ENCODE measurements at places on chromosomes 12 and 14.

DNA sequence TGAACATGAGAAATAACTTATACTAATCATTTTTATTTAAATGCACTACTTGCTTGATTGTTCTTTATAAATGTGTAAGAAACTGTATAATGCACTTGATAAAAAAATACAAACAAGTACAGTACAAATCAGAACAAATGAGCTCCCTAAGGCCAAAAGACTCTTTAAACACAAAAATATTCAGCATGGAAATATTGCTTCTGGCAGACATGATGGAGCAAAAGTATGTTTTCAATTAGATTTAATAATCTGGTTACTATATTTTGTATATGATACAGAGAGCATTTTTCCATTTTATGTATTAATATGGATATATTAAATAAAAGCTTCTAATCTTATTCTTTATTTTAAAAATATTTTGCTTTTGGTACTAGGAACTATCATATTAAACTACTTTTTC lies 800.2 kb upstream of the LRFN5 start:
- DNase-seq, result no peak

DNA sequence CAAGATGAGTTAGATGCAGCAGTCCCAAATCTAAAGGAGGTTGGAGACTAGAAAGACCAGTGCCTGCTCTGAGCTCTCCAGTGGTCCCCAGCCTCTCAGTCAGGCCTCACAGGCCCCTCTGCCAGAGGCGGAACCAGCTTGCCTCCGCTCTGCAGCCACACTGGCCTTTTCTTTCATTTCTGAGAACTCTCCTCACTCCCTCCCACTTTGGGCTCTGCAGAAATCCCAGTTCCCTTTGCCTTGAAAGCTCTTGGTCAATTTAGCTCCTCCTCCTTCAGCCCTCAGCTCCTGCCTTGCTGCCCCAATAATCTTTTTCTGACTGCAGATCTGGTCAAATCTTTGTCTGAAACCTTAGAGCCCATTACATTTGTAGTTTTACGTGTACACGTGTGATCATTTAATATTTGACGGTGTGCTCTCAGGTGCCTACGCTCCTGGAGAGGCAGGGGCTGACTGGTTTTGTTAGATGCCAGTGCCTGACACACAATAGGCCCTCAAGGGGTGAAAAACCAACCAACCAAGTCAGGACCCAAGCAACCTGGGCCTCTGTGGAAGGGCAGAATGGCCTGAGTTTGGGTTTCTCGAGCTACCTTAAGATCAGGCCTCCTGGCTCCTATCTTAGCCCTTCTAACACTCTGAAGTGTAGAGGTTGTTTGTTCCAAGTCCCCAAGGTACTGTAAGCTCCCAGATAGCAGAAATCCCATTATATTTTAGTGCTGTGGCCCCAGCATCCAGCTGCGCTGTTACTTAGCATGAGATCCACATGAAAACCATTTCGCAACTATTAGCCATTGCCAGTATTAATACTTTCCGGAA lies 1.1 kb upstream of the NUDT4 start:
- DNase-seq, result peak; percentile 71

DNA sequence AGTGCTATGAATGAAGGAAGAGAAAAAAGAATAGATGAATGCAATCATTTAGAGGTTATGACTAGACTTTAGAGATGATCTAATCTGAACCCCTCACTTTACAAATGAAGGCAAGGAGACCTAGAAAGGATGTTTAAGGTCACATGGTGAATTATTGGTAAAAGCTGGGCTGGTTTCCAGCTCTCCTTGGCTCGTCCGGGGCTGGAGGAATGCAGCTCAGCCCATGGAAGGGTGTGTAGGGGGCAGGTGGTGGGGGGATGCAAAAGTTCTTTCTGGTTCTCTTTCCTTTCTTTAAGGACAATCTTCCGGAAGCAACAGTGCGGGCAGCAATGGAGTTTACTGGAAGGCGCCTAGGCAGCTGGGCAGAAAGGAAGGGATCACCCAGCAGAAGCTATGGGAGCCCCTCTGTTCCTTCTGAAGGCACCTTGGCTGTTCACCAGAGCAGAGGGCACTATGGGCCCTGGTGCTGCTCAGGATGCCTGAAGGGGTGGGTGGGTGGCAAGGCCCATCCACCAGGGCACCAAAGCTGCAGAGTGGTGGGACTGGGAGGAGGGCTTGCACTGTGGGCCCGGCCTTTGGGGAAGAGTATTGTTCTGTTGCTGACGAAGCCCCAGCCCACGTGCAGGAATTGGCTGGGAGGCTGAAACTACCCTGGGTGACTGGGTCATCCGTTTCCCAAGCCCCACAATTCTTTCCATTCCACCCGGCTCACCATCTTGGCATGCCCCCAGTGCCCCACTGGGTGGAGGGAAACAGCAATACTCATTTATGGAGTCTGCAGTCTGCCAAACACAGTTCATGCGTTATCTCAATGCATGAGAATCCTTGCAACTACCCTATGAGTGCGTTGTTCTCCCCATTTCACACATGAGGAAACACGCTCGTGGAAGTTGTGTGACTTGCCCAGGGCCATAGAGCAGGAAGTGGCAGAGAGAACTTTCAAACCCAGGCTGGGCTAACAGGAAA lies 78.2 kb downstream of the IRF2BPL start:
- DNase-seq, result no peak

- DNase-seq, result no peak
Measured at GRCh38 chr12:122073815-122074214, 4.7 kb upstream of the MLXIP start.

GRCh38 chr12:107684990-107685359 lies 624 bp upstream of the PWP1 start:
- DNase-seq, result peak; percentile 96

DNA sequence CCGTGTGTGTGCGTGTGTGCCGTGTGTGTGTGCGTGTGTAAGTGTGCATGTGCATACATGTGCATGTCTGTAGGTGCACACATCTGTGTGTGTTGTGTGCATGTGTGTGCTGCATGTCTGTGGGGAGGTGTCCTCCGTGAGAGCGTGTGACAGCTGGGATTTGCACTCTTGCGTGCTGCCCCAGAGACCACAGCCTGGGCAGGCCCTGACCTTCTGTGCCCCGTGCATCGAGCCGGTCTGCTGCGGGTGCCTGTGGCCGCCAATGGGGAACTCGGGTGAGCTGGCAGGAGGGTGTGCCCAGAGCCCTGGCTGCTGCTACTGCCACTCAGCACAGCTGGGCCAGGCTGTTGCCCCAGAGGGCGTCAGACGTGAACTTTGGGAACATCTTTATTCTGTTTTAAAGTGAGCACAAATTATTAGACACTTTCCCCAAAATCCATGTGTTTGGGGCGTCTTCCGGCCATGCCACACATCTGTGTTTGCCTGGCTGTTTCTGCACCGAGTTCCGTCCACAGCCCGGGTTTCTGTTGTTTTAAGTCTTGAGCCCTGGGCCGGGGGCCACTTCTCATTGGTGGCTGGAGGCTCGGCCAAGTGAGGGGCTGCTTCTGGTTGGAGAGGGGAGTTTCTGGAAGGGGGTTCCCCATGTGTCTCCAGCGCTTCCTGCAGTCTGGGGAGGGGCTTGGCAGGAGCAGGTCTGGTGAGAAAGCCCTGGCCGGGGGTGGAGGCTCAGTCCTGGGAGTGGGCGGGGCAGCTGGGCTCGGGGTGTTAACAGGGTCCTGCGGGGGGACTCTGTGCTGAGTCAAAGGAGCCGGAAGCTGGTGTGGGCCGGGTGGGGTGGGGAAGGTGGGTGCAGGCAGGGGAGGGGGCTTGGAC lies 7.6 kb downstream of the CEP170B start:
- no peak for DNase-seq

GRCh38 chr12:10863512-10864218 lies 14.4 kb upstream of the PRR4 start:
- DNase-seq, result no peak

DNA sequence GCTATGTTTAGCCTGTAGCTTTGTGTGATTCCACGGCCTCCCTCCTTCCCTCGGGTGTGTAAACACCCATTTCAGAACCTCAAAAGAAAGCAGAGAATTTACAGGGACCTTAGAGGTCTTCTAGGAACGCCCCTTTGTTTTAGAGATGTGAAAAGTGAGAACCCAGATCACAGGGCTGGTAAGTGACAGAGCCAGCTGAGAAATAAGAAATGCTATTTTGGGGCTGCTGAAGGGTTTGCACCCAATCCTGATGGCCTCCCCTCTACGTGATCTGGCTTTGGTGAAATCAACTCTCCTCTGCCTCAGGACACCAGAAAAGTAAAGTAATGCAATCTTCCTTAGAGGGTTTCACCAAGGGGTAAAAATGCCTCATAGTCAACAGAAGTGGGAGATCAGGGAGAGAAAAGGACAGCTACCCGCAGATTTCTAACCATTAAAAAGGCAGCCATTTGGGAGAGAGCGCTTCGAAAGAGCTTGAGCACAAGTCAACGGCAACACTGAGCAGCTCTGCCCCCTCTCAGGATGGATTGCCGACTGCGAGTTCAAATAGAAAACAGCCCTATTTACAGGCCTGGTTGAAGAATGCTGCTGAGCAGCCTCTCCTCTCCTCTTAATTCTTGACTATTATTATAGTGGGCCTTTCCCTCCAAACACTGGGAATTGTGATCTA lies 78.5 kb upstream of the RASSF3 start:
- no peak for DNase-seq

GRCh38 chr12:28223025-28223554 lies 32.8 kb downstream of the CCDC91 start:
- DNase-seq, result no peak

DNA sequence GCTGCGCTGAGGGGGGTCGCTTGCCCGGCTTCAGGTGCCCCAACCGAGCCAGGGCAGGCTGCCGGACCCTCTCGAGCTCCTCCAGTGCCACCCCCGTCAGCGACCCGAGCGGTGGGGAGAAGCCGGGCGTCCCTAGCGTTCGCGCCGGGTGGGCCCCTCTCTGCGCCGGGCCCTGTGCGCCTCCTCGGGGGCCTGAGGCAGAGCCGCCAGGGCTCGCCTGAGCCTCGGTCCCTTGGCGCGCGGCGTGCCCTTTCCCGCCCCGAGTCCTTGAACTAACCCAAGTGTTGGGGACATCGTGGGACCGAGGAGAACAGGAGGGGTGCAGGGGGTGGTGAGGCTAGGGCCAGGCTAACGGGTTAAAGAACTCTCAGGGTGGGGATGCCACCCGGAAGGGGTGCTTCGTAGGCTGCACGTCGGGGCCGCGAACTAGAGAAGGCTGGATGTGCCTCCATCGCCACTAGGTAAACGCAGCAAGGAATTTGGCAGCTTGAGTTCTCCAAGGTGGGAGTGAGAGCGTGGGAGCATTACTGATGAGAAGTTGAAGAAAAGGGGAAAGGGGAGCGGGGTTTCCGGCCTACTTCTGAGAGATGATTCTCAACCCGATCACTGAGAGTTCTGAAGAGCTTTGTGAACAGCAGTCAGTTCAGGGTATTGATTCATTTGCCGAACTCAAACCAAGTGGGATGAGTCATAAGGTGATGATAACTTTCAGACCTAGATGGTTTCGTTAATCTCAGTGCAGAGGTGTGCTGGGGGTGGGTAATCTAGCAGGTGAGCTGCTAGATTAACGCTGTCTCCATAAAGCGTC lies 618 bp downstream of the RNF34 start:
- DNase-seq, result peak; percentile 43

GRCh38 chr12:43836475-43836989 lies 651 bp downstream of the TMEM117 start:
- peak; percentile 43 for DNase-seq

GRCh38 chr14:103126088-103126872 lies 3.0 kb downstream of the TNFAIP2 start:
- no peak for DNase-seq
